Activated CD4-positive, alpha-beta T cell treated with anti-CD3 and anti-CD28 coated beads for 1 hour (primary cell): ENCODE measurements at places on chromosomes 2 and 18.

GRCh38 chr2:24955232-24955631, 16.5 kb downstream of the DNAJC27 start:
- DNase-seq, result no peak

GRCh38 chr18:189254-189653, 30.9 kb downstream of the USP14 start:
- no peak for DNase-seq

DNA sequence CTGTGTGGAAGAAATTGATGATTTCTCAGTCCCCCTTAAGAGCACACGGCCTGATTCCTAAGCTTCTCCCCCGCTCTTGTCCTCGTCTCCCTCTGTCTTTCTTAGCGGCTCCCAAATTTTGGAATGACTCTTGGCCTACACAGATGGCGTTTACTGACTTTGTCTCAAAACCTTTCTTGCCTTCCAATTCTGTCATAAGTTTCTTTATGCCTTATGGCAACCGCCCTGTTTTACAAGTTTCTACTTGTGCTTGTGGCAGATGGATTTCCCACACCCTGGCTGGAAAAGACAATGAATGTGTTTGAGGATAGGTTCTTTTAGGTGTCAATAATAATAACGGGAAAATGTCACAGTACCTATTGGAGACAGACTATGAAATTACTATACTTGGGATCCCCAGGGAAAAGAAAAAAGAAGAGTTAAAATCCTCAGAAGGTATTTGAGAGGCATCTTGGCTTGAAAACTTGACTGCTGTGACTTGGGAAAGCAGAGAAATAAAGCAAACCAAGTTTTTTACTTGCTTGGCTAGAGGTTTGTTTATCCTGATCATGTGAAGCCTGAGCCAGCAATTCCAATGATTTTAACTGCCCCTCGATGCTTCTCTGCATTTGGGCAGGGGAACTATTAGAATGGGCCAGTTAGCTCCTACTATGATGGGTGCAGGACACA, 276.4 kb downstream of the HRH4 start:
- DNase-seq, result no peak

DNA sequence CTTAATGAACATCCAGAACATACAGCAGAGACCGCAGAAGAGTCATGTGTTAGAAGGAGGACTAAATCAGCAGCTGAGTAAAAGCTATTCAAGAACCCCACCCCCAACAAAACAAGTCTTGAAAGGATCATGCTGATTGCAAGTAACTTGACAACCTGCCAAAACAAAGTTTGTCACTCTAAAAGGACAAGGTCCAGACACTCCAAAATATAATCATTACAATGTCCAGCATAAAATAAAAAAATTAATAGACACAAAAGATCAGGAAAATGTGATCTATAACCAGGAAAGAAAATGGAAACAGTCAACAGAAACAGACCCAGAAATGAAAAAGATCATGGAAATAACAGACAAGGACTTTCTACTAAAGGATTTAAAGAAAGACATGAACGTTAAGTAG, 28.5 kb downstream of the CCDC88A start:
- no peak for DNase-seq

GRCh38 chr2:140947236-140947635, 1183.6 kb downstream of the LRP1B start:
- no peak for DNase-seq

- no peak for DNase-seq
Measured at GRCh38 chr18:6001867-6002266, 106.5 kb upstream of the TMEM200C start.

DNA sequence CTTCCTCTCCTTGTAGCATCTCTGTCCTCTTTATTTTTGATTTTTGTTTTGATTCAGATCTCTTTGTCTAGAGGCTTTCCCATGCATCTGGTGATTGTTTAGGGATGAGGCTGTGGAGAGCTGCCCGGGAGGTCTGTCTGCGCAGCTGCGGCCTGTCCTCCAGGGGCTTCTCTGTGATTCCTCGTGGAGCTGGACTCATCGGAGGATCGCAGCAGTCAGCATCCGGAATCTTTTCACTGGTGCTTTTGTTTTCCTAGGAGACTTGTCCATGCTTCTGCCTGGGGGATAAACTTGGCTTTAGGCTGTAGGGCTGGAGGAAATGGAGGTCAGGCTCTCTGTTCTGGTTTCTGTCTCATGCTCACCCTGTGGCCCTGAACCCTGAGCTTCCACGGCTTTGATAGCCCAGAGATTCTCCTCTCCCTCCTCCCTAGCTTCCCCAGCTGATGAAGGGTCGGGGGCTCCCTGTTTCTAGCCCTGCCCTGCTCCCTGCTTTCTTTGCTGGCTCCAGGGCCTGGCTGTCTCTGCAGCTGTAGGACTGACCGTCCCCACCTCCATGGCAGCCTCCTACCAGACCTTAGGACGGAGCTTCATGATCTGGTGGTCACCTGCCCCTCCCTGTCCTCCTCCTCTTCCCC, 35.5 kb downstream of the ZNF532 start:
- no peak for DNase-seq

DNA sequence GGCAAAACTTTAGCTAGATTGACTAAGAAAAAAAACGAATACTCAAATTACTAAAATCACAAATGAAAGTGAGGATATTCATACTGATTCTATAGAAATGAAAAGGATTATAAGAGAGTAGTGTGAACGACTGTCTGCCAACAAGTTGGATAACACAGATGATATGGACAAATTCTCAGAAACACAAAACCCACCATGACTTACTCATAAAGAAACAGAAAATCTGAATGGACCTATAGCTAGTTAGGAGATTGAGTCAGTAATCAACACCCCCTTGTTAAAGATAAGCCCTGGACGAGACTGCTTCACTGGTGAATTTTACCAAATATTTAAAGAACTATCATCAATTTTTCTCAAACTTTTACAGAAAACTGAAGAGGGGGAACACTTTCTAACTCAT, 108.8 kb upstream of the TMEM200C start:
- DNase-seq, result no peak

- DNase-seq, result no peak
Measured at GRCh38 chr2:119433636-119434327, 2.1 kb downstream of the TMEM37 start.

GRCh38 chr2:34012715-34013302, 413.7 kb upstream of the FAM98A start:
- DNase-seq, result no peak

- no peak for DNase-seq
Measured at GRCh38 chr2:4515871-4516761, 812.7 kb downstream of the DCDC2C start.

- no peak for DNase-seq
Measured at GRCh38 chr18:80181642-80182461, 65.5 kb downstream of the PARD6G start.

- no peak for DNase-seq
Measured at GRCh38 chr2:219560037-219560892, 11.1 kb downstream of the OBSL1 start.

- DNase-seq, result no peak
Measured at GRCh38 chr2:114699423-114699944, 257.0 kb downstream of the DPP10 start.

DNA sequence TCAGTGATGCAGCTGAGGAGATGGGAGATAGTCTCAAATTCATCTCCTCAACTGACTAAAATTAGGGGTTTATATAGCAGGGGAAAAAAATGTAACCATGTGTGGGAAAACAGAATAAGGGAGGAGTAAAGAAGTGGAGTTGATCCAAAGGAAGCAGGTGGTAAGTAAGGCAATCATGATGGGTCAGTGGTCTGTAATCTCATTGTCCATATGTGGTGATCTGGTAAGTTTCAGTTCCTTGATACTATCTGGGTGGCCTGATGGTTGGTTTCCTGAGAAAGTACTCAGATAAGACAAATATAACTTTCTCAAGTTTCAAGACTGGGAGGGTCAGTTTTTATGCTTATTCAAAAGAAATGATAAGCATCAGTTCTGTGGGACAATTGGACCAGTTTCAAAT, 312.3 kb upstream of the KCNJ3 start:
- no peak for DNase-seq

- DNase-seq, result no peak
Measured at GRCh38 chr2:38547791-38548190, 54.9 kb downstream of the HNRNPLL start.
